ENCODE measurements at places on chromosomes 13 and 19. TPM values are rescaled to one million over a fixed set of nuclear protein-coding genes. Genes with fewer than 3 reads are reported as not detected.

GRCh38 chr19:16085115-16085514 lies 8.8 kb downstream of the TPM4 start:
- no peak for DNase-seq
- H3K36me3 ChIP-seq = no peaks in the 10 kb centered on the region
- H3K27ac ChIP-seq = peak overlapping the region; percentile 70
- no peaks in the 10 kb centered on the region for H3K27me3 ChIP-seq

ZNF69 gene
- 16.3 TPM for total RNA-seq

PRKCG gene
- not detected for total RNA-seq

- H3K4me3 ChIP-seq = no peak overlapping the region
- no peak for DNase-seq
- H3K36me3 ChIP-seq = no peaks in the 10 kb centered on the region
- H3K27ac ChIP-seq = no peak overlapping the region
- no peaks in the 10 kb centered on the region for H3K4me1 ChIP-seq
Measured at GRCh38 chr13:59425211-59425741, 738.5 kb downstream of the DIAPH3 start.

KIR3DL3 gene
- total RNA-seq = not detected

- no peaks in the 10 kb centered on the region for H3K27me3 ChIP-seq
- no peak for DNase-seq
- no peak overlapping the region for H3K4me3 ChIP-seq
- H3K36me3 ChIP-seq = no peaks in the 10 kb centered on the region
- H3K27ac ChIP-seq = no peak overlapping the region
- no peaks in the 10 kb centered on the region for H3K4me1 ChIP-seq
Measured at GRCh38 chr13:44197791-44198770, 175.5 kb upstream of the SERP2 start.

DNA sequence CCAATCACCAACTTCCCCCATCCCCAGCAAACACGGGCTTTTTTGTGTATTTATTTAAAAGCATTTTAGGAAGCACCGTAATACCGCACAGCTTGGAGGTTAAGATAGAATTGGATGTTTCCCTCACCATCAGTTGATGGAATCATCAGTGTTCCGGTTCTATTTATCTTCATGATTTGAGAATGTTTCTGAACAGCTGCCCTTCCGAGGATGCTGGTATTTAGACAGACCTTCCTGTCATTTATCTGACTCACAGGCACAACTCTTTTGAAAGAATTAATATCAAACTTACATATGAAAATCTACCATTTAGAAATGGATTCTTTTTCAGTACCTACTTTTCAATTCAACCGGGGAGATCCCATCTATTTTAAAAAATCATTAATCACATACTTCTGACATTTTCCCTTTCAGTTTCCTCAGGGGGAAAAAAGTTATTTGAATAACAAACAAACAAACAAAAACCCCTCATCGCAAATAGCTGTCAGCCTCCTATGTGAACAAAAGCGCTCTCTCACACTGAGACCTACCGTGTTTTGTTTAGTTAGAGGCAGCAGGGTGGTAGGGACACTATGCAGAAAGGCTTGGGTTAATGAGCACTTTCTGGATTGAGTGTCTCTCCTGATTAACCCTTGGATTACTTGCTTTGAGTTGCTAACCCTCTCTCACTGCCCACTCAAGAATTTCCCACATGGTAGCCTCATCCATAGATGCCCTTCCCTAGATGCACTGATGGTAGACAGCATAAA lies 189.3 kb downstream of the TM9SF2 start:
- no peaks in the 10 kb centered on the region for H3K4me1 ChIP-seq
- no peaks in the 10 kb centered on the region for H3K36me3 ChIP-seq
- no peak overlapping the region for H3K4me3 ChIP-seq
- no peak for DNase-seq
- no peak overlapping the region for H3K27ac ChIP-seq
- no peaks in the 10 kb centered on the region for H3K27me3 ChIP-seq

GRCh38 chr19:40503320-40503695 lies 36.5 kb downstream of the SPTBN4 start:
- H3K27me3 ChIP-seq = no peaks in the 10 kb centered on the region
- no peak overlapping the region for H3K27ac ChIP-seq
- H3K36me3 ChIP-seq = no peaks in the 10 kb centered on the region
- no peak overlapping the region for H3K4me3 ChIP-seq
- no peak for DNase-seq

PSG11 gene
- total RNA-seq = not detected

- H3K27me3 ChIP-seq = no peaks in the 10 kb centered on the region
- H3K4me1 ChIP-seq = no peaks in the 10 kb centered on the region
- H3K4me3 ChIP-seq = no peak overlapping the region
- no peak overlapping the region for H3K27ac ChIP-seq
Measured at GRCh38 chr13:66314911-66315310, 915.2 kb downstream of the PCDH9 start.

DNA sequence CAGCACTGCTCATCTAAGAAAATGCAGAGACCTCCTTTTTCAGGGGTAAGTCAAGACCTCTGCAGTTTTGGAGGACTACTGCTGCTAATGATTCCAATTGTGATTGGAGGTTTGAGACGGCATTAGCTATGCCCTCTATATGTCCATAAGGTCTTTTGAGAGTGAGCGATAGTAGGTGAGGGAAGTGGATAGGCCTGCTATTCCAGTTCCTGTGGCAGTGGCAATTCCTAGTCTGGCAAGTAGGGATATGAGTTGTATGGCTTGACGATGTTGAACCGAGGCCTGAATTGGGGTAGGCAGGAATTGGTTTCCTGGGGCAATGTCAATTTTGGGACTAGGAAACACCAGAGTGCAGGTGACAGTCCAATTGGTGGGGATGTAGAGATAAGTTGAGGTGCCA lies 913.1 kb upstream of the SLITRK5 start:
- peak overlapping the region; percentile 80 for H3K27ac ChIP-seq
- no peak overlapping the region for H3K4me3 ChIP-seq
- DNase-seq = no peak
- H3K27me3 ChIP-seq = no peaks in the 10 kb centered on the region
- H3K36me3 ChIP-seq = no peaks in the 10 kb centered on the region

DNA sequence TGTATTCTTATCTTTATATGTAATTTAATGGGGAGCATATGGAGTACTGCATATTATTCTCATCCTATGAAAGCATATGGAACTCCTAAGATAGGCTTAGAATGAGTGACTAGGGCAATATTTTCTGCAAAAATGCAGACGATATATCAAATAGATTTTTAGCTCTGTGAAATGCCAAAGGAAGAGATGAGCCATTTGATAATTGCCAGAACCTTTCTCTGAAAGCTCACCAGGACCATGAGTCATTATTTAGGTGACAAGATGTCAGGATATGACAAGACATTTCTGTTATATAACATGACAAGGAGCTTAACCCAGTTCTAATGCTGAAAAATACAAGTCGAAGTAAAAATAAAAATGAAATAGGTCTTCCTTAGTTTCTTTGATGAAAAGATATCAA lies 145.0 kb downstream of the SLITRK6 start:
- H3K27ac ChIP-seq = no peak overlapping the region
- DNase-seq = no peak
- H3K4me1 ChIP-seq = no peaks in the 10 kb centered on the region
- H3K4me3 ChIP-seq = no peak overlapping the region

- H3K27me3 ChIP-seq = no peaks in the 10 kb centered on the region
- no peak for DNase-seq
- no peaks in the 10 kb centered on the region for H3K36me3 ChIP-seq
- H3K4me1 ChIP-seq = no peaks in the 10 kb centered on the region
- H3K27ac ChIP-seq = no peak overlapping the region
Measured at GRCh38 chr13:97851269-97851668, 102.2 kb upstream of the IPO5 start.

DNA sequence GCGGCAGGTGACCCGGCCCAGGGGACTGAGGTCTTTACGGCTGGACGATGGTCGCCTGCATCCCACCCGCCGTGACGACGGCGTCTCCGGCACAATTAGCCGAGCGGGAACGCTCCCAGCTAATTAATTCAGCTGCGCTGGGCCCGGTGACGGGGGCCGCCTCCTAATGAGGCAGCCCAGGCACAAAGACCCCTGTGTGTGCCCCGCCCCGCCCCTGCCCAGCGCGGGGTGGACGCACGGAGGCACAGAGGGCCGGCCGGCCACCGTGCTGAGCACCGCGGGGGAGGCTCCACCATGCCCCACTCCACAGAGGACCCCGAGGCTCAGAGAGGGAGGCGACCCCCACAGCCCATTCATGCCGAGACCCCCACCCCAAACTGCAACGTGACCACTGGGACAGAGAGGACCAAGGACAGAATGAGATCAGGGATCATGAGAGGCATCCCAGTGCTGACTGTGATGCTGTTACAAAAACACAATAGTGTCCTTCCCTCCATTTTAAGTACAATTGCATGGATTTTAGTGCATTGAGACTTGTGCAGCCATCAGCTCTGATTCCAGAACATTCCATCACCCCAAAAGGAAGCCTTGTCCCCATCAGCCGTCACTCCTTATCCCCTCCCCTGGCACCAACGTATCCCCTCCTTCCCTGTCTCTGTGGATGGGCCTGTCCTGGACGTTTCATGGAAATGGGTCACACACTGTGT lies 17.0 kb downstream of the EFNA2 start:
- no peak for DNase-seq
- H3K36me3 ChIP-seq = no peaks in the 10 kb centered on the region
- no peak overlapping the region for H3K4me3 ChIP-seq
- peaks cover 6% of the 10 kb centered on the region for H3K27me3 ChIP-seq
- H3K4me1 ChIP-seq = no peaks in the 10 kb centered on the region

ETV2 gene
- total RNA-seq = not detected

- H3K27ac ChIP-seq = peak overlapping the region; percentile 44
- peaks cover 3% of the 10 kb centered on the region for H3K4me1 ChIP-seq
- peak overlapping the region; percentile 31 for H3K4me3 ChIP-seq
- H3K36me3 ChIP-seq = no peaks in the 10 kb centered on the region
Measured at GRCh38 chr13:74289861-74290773, 155.9 kb upstream of the KLF12 start.

BST2 gene
- total RNA-seq = 127 TPM

CGB3 gene
- total RNA-seq = not detected

ZNF548 gene
- 34.5 TPM for total RNA-seq

GRCh38 chr13:27851096-27851850 lies 59.0 kb downstream of the GSX1 start:
- H3K4me3 ChIP-seq = no peak overlapping the region
- H3K36me3 ChIP-seq = no peaks in the 10 kb centered on the region
- H3K27ac ChIP-seq = no peak overlapping the region
- H3K4me1 ChIP-seq = no peaks in the 10 kb centered on the region
- no peak for DNase-seq

GRCh38 chr13:109990296-109990695 lies 203.9 kb upstream of the IRS2 start:
- no peak overlapping the region for H3K27ac ChIP-seq
- H3K4me3 ChIP-seq = no peak overlapping the region
- DNase-seq = no peak
- H3K36me3 ChIP-seq = no peaks in the 10 kb centered on the region

- H3K36me3 ChIP-seq = no peaks in the 10 kb centered on the region
- no peak overlapping the region for H3K4me3 ChIP-seq
- DNase-seq = no peak
- no peak overlapping the region for H3K27ac ChIP-seq
- H3K27me3 ChIP-seq = peaks cover 13% of the 10 kb centered on the region
Measured at GRCh38 chr19:54094426-54095000, 6.1 kb downstream of the OSCAR start.

MISP gene
- total RNA-seq = 3.6 TPM

DNA sequence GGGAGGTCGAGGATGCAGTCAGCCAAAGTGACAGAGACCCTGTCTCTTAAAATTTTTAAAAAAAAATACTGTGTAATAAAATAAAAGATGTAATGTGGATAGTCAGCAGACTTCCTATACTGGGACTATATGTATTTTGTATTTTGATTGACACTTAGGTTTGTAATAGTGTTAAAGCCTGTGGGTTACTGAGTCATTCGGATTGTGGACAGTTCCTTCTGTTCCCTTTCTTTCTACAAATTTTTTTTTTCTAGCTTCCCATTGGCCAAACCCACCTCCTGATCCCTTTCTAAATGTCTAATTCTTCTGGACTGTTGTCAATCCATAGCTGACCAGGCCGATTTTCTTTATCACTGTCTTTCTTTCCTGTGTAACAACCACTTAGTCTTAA lies 108.0 kb downstream of the DNAJC3 start:
- no peak for DNase-seq
- no peaks in the 10 kb centered on the region for H3K36me3 ChIP-seq
- H3K27me3 ChIP-seq = no peaks in the 10 kb centered on the region
- no peak overlapping the region for H3K27ac ChIP-seq
- H3K4me3 ChIP-seq = no peak overlapping the region

- H3K27ac ChIP-seq = no peak overlapping the region
- DNase-seq = no peak
- no peak overlapping the region for H3K4me3 ChIP-seq
- H3K4me1 ChIP-seq = no peaks in the 10 kb centered on the region
- no peaks in the 10 kb centered on the region for H3K36me3 ChIP-seq
Measured at GRCh38 chr13:46996316-46997030, 99.6 kb upstream of the HTR2A start.

Data from breast epithelium (tissue), 4 donors.